Glomerular endothelial cell (primary cell): ENCODE measurements at places on chromosomes 2 and 18. TPM values are rescaled to one million over a fixed set of nuclear protein-coding genes. Genes with fewer than 3 reads are reported as not detected.

DNA sequence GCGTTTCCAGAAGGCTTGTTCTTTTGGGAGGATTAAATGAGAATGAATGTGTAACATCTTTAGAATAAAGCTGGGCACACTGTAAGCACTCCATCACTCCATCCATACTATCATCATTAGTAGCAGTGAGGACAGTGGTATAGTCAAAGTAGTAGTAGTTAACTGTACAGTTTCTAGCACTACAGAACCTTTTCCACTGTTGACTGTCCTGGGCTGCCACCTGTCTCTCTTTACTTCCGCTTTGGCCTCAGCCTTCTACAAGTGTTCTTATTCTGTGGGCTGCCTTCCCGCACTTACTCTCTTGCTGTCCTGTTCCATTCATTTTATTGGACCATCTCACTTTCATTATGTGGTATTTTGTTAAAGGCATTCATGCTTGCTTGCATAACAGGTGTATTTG lies 3.3 kb downstream of the SLC9A2 start:
- no peak for DNase-seq

GRCh38 chr18:10354890-10355289 lies 99.5 kb upstream of the APCDD1 start:
- DNase-seq = no peak

- DNase-seq = no peak
These were observed 4.5 kb downstream of the RETREG2 start for GRCh38 chr2:219182331-219183150.

DNA sequence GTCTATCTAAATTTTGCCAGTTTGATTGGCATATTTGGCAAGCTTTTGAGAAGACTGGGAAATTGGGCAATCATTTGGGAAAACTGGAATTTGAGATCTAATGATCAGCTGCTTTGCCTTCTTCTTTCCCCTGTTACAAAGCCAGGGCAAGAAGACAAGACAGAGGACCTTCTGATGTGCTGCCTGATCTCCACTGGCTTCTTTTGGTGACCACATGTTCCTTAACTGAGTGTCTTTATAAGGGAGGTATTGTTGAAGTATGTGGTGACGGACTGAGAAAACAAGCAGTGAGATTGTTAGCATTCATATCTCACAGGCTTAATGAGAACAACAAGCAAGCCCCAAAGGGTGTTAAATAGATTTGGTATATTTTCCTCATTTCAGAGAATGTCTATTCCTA lies 175.8 kb downstream of the SLC8A1 start:
- no peak for DNase-seq

DNA sequence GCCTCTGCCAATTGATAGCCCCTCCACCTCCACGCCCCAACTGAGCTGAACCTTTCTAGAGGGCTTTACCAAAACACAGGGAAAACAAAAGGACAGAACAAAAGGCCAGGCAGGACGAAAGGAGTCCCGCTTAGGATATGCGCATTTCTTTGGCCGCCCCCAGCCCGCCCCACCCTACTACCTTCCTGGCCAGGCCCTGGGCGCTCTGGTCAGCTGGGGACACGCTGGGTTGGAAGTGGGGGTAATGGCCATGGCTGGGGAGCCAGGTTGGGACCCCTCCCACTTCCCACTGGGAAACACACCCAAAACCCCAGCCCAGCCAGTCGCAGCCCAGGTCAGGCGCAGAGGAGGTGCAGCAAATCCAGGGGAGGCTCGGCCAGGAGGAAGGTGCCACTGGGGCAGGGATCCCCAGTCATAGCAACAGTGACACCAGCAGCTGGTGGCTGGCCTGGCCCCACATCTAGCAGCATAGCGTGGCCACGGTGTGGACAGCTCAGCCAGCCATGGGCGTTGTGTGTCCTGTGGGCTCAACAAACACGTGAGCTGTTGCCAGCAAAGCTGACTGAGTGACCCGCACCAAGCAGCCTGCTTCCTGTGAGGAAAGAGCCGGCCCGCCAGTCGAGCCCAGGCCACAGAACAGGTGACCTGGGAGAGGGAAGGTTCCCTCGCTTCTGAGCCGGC lies 24.6 kb upstream of the B3GNT7 start:
- no peak for DNase-seq

DNA sequence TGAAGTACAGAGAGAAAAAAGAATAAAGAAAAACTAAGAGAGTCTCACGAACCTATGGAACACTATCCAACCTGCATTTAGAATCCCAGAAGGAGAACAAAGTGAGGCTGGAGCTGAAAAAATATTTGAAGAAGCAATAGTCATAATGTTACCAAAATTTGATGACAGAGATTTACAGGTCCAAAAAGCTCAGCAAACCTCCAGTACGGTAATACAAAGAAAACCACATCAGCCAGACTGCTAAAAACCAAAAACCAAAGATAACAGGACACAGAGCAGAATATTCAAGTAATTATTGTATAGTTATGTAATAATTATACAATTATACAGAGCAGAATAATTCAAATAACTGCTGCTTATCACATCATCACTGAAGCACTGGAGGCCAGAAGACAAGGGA lies 23.7 kb downstream of the ATL2 start:
- DNase-seq = no peak

- DNase-seq = no peak
These were observed 47.0 kb upstream of the AP1S3 start for GRCh38 chr2:223884399-223884798.

IL1RL1 gene
- 5.8 and 20.5 TPM in 2 replicates for total RNA-seq
